ENCODE measurements at places on chromosomes 7 and 10. TPM values are rescaled to one million over a fixed set of nuclear protein-coding genes. Genes with fewer than 3 reads are reported as not detected.

The STX1A gene
- total RNA-seq: 2.5 TPM

GRCh38 chr10:9069136-9069535 lies 1014.6 kb downstream of the GATA3 start:
- DNase-seq: no peak

DNA sequence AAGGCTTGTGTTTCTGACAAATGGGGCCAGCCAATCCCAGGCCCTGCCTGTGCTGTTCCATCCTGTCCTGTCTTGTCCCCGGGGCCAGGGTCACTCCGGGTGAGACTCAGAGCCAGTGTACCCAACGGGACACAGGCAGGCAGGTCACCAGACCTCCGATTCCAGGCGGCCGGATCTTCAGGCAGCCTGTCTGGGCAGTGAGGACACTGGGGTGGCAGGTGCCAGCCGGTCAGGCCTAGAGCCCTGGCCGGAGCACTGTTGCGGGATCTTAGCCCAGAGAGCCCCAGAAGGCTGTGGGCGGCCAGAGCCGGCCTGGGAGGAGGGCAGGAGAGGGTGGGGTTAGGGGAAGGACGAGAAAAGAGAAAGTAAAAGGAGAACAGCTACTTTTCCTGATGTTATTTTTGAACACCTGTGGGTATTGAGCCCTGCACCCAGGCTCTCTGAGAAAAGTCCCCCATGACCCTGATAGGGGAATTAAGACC lies 134.3 kb upstream of the TNRC18 start:
- DNase-seq: peak; percentile 91

The HTR5A gene
- not detected for total RNA-seq

DNA sequence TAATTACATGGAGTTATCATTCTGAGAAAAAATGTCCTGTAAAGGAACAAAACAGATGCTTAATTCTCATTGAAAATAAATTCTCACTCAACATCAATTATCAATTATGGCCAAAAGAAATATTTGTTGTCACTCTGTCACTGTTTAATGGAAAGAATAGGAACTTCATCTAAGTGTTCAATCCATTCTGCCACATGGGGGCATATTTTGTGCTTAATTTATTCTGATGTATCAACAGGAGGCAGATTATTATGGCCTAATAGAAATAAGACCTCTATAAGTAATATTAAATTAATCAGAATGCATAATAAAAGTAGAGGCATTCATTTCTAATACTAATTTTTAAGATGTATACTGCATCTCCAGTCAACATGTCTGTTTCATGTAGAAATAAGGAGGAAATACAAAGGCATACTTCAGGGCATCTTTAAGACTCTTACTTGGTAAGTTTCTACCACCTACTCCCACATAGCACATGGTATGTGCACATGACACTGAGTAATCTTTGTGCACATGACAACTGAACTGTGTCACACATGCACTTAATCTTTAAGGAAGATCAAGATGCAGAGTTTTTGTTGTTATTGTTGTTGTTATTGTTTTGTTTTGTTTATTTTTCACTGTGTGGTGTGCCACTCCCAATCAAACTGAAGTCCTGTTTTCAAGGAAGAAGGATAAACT lies 420.4 kb upstream of the SEMA3A start:
- DNase-seq: no peak

GRCh38 chr7:129607471-129608120 lies 3.9 kb upstream of the NRF1 start:
- peak; percentile 27 for DNase-seq

DNA sequence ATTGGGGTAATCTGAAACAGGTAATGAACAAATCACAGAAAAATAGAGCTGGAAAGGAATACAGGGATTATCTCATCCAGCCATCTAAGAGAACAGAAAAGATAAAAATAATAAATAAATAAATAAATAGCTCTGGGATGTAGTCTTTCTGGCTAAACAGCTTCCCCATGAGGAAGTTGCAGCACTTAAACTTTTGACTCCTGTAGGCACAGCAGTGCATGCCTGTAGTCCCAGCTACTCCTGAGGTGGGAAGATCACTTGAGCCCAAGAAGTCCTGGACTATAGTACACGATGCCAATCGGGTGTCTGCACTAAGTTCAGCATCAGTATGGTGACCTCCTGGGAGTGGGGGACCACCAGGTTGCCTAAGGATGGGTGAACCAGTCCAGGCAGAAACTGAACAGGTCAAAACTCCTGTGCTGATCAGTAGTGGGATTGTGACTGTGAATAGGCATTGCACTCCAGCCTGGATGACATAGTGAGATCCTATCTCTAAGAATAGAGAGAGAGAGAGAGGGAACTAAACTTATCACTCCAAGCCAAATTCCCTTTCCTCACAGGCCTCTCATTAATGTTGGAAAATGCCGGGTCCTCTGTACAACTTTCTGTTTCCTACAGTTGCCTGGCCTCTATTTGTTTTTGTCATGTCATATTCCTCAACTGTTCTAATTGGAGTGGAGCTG lies 61.7 kb upstream of the CDK13 start:
- DNase-seq: no peak
